ENCODE measurements at places on chromosomes 1 and 21. TPM values are rescaled to one million over a fixed set of nuclear protein-coding genes. Genes with fewer than 3 reads are reported as not detected.

Gene HEYL
- 6.5 TPM for total RNA-seq

Gene GAS5
- 565 TPM for total RNA-seq

Gene RGS1
- total RNA-seq = 54.6 TPM

Gene S100A8
- 402 TPM for total RNA-seq

- no peak for DNase-seq
Measured at GRCh38 chr1:85327759-85328158, 51.3 kb upstream of the BCL10 start.

DNA sequence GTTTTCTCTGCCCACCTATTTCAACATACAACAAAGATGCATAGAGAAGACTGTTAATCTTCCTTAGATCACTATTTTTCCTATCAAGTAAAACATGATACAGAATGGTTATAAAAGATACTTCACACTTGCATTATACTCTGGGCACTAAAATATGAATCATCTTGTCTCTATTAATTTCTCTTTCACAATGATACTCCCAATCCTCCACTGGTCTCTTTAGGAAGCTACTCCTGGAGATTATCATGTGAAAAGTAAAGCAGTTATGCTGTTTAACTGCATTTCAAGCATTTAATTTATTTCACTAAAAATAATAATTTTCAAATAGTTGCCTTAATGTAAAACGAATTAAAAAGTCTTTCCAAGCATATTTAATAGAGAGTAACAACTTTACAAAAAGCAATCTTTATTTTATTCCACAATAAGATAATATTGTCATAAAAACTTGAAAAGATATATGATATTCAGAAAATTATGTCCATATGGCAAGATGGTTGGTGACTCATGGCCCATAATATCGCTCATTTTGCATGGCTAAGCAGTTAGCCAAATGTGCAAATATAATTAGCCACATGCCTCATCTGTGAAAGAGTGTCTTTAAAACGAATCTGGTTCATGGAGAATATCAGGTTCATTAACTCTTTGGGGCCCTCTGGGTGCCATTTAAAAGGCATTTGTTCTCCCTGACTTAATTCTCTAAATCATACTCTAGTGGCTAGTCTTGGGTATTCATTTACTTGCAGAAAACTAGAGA is 1569.0 kb upstream of the B3GALT2 start:
- DNase-seq = no peak

GRCh38 chr1:154970631-154971340 is at the start of gene SHC1:
SHC1 (minus strand) TSS chr1:154970747; CDS start chr1:154970526, 221 bp downstream.
- peak; percentile 82 for DNase-seq

GRCh38 chr21:41653954-41654491 is 112.8 kb downstream of the RIPK4 start:
- no peak for DNase-seq

- DNase-seq = no peak
Measured at GRCh38 chr1:107451715-107452114, 310.9 kb downstream of the NTNG1 start.

DNA sequence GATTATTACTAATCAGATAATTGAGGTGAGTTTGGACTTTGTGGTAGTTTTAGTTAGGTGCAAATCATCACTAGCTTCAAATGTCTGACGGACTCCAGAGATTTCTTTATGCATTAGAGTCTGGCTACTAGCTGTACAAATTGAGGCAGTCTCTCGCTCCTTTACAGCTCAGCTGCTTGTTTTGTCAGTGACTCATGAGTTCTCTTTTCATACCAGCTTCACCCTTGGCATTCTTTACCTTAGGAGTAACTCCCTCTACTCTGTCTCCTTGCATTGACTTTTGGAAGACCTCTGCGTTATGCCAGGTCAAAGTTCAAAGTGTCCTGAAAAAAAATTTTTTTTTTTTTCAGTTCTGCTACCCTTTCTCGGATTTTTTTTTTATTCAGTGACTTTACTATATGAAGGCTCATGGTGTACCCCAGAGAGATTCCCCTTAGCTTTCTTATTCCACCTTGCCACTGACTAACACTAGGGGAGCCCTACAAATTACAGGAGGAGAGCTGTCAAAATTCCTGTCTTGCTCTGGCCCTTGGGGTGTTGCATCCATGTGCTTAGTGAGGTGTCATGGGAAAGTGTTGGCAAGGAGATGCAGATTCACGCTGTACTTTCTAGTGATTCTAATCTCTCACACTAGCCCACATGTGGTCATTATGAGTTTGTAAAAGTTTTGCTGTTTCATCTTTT is 576.6 kb downstream of the ADGRL2 start:
- DNase-seq = no peak

DNA sequence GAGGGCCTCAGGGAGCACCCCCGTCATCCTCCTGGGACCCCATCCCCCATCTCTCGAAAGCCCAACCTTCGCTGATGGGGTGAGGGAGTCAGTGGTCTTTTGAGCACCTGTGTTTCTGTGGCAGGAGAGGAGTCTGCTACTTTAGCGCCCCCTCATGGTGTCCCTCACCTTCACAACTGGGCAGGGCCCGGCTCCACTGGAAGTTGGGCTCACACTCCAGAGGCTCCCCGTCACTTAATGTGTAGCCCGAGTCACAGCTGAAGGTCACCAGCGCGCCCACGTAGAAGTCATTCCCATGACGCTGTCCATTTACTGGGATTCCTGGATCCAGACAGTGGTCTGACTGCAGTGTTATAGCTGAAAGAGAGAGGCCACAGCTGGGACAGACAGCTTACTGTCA is 139.5 kb upstream of the HMGB4 start:
- DNase-seq = no peak

DNA sequence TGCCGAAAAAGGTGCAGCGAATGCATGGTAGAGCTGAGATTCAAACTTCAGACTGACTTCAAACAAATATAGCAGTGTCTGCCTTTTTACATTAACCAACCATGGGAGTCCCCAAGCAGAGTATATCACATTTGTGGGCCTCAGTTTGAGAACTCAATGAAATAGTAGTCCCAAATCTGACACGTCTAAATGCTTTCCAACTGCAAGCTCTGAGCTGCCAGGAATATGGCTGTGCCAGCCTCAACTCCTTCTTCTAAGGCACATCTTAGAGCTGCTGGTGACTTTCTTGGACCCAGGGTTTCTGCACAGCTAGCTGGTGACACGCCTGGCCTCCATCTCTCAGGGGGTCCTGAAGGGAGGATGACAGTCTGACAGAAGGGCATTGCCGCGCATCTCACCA is 78.8 kb upstream of the SLC2A1 start:
- DNase-seq = no peak

DNA sequence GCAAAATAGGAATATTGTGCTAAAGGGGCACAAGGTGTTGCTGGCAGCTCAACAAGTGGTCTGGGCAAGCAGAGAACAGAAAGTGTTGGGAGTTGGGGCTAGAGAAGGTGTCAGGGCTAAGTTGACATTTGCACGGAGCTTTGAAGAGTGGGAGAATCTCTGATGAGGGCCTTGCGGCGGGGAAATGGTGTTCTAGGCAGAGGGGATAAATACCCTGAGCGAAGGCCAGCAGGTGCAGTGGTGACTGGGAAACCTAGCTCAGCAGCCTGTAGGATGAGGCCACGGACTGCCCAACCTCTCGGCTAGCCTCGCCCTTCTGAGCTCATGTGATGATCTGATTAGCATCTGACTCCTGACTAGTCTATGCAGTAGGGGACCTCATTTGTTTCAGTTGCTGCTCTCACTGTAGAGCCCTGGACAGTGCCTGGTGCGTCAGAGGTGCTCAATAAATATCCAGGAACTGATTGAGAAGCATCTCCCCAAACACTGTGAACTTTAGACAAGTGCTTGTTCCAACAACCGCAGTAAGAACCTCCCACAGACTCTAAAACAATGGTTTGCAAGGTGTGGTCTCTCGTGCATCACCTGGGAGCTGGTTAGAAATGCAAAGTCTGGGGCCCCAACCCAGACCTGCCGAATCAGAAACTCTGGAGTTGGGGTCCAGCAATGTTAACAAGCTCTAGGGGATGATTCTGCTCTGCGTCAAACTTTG is 1.0 kb upstream of the FOXO6 start:
- DNase-seq = no peak

DNA sequence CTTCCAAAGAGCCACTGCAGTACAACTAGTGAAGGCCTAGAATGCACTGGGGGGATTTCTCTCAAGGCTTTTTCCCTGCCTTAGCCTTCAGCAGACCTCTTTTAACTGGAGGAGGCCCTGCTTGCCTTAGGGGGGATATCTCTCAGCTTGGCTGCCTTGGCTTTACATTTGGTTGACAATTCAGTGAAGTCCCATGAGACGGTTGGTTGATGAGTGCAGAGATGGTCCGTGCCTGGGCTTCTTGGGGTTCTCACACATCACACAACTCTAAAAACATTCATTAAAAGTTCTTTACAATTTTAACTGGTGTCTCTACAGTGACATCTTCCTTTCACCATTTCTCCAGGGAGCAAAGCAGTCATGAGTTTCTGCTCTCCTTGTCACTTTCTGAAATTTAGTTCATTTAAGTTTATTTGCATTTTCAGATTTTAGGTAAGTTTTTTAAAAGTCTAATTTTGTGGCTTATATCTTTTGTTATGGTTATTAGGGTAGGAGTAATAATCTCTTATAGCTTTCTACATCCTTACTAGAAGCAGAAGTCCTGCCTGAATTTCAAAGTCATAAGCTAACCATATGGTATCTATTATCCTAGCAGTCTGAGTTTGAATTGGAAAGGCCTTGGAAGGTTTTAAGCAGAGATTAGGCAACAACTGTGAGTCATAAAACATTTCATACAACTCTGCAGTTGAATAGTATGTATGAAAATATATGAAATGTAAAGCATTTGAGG is 487.6 kb downstream of the DPYD start:
- no peak for DNase-seq

- no peak for DNase-seq
Measured at GRCh38 chr1:14634486-14634885, 36.0 kb downstream of the KAZN start.

DNA sequence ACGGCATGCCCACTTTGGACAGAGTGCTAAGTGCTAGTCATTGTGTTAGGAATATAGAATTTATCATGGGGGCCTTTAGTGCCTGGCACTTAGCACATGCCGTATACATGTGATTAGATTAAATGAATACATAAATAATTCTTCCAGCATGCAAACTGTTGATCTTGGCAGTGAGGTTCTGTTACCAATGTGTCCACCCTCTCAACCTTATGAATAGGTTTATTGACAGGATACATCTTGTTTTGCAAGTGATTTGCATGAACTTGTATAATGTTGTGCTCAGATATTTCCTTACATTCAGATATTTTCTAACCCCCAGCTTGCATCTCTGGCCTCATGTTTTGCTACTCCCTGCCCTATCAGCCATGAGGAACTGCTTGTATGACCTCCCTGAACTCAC is 60.3 kb upstream of the ZNF648 start:
- no peak for DNase-seq

DNA sequence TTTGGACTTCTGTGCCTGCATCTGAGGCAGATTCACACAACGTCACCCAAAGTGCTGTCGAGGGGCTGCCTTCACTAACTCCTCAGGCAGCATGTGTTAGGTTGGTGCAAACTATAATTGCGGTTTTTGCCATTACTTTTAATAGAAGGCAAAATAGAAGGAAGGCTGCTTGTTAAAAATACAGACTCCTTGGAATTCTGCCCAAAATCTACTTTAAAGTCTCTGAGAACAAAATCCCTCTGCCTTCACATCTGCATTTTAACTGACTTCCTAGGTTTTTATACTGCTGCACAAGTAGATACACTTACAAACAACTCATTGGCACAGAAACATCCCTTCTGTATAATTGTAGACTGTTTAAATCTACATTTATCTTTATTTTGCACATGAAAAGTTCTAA is 41.3 kb upstream of the SLC19A2 start:
- no peak for DNase-seq

DNA sequence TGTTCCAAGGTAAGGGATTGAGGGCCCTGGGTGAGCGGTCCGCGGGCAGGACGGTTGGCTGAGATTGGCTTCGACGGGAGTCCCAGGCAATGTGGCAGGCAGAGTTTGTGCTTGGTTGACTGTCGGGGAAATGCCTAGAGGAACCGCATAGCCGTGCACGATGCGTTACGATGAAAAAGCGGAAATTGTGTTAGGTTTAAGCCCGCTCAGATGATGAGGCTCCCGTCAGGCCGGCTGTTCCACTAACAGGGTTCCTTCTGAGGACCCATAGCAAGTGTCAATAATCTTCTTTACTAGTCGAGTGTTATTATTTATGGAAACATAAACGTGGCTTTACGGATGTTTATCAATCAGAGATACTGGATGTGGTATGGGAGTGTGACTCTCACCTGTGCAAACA is 117.8 kb upstream of the COL6A1 start:
- no peak for DNase-seq

DNA sequence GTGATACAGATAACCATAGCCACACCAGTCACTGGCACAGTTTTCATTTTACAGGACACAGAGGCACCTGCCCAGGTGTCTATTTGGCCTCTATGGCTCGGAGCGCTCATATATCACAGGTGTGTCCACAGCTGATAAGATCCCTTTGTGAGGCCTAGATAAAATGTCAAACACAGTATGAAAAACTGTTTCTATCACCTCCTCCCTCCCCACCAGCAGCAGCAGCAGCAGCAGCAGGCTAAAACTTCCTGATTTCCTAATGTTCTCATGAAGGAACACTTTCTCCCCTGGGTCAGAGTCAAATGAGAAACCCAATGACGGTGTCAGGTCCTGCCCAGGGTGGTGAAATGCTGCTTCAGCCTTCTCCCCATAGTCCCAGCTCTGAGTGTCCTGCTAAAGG is 24.4 kb downstream of the ELAPOR1 start:
- no peak for DNase-seq

DNA sequence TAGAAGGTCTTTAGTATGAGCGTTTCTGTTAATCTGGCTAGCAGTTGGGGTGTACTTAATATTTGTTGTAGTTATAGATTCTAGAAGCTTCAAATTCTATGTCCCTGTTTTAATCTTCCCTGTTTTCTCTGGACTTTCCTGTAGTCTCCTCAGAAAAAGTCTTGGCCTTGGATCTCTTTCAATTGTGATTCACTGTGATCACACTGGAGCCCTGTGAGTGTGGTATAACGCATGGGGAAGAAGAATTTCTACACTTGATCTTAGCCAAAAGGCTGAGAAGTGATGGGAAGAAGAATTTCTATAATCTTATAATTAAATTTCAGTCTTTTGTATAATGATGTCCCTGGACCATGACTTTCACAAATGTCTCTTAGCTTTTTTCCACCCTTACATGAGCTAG is 36.7 kb upstream of the COP1 start:
- no peak for DNase-seq

- no peak for DNase-seq
Measured at GRCh38 chr1:98989556-98989907, 15.1 kb downstream of the PLPPR5 start.

DNA sequence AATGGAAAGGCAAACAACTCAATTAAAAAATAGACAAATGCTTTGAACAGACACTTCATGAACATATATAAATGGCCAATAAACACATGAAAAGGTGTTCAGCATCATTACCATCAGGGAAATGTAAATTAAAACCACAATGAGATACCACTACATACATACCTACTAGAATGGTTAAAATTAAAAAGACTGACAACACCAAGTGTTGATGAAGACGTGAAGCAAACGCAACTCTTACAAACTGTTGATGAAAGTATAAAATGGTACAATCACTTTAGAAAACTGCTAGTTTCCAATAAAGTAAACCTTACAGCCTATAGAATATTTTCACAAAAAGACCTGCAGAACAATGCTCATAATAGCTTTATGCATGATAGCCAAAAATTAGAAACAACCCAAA is 10.1 kb downstream of the EIF2B3 start:
- DNase-seq = no peak
